ENCODE measurements at places on chromosomes 13 and 19.

DNA sequence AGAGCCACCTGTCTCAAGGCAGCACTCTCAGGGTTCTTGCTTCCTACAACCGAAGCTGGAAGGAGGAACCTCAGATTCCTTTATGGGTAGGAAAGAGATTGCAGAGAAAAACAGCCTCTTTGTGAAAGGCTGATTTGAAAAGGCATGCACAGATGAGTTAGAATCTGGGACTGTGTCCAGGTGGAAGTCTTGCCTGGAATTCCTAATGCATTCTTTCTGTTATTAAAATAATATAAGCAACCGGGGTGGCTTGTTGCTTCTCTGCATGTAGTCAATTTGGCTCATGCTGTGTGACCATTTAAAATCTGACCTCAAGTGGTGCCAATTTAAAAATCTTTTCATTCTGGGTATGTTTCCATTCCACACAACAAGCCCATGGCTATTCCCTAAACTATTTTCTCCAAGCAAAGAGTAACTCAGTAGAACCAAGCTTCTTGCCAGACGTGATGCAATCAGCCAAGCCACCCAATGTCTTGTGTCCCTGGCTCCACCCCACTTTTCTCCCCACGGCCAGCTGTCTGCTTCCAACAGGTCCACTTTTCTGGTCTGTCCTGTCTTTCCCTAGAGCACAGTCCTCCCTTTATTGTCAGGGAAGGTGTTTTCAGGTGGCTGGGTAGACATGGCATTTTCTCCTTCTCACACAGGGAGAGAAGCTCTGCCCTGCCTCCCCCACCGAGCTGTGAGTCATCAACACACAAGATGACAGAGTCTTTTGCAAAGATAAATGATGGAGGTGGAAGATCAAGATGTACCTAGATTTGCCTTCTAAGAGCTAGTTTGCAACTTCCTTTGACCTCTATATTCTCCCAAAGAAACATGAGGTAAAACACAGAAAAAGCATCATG lies 394.3 kb downstream of the FOXO1 start:
- peak; percentile 14 for DNase-seq

DNA sequence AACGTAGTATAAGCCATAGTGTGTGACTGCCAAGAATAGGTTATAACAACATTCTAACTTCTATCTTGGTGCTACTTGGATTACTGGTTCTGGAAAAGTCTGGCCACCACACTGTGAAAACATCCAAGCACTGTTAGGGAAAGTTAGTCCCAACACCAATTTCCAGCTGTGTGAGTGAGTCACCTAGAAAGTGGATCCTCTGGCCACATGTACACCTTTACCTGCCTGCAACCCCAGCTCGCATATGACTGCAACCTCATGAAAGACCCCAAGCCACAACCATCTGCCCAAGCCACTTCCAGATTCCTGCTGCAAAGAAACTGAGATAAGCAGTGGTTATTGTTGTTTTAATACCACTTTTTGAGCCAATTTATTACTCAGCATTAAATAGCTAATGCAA lies 404.5 kb downstream of the KCTD12 start:
- DNase-seq: no peak

DNA sequence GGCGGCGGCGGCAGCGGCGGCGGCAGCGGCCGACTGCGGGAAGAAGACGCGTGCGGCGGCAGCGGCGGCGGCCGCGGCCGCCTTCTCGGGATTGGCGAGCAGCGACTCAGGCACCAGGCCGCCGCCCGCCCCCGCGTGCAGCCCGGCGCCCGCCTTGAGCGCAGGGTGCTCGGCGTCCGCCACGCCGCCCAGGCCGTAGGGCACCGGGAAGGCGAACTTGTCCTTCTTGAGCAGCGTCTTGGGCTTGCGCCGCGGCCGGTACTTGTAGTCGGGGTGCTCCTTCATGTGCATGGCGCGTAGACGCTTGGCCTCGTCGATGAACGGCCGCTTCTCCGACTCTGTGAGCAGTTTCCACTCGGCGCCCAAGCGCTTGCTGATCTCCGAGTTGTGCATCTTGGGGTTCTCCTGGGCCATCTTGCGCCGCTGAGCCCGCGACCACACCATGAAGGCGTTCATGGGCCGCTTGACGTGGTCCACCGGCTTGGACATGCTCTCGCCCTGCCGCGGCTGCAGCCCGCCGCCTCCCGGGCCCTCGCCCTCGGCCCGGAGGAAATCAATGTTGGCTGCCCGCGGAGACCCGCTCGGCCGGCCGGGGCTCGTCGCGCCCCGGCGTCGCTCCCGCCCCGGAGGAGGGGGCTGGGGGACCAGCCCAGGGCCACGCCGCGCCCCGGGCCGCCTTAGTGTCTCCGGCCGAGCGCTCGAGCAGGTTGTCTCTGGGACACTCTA lies 621 bp downstream of the SOX21 start:
- peak; percentile 2 for DNase-seq

DNA sequence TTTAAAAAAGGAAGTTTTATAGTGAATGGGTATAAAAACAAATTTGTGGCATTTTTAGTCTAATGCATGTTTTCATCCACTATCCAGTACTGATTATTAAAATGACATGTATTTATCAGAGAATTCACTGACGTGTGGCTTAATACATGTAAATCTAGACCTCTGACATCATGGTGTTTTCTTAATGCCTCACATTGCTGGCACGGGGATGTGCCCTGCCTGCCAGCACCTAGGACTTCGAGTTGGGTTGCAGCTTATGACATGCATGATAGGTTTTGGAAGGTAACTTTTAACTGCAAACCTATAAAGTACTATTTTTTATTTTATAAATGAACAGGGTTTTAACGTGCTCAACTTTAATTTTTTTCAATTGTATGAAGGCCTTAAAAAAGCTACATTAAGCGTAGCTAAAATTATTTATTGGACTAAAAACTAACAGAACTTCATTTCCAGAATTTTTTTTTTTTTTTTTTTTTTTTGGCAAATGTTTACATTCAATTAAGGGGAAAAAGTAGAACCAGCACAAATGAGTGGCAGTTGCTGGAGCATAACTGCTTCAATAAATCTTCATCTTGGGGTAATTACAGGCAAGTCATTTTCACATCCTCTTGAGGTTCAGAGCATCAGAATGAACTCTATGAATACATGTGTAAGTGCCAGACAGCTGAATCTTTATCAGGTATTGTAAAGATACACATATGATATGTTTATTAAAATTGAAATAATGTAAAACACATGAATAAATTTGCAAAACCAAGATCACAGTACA lies 16.3 kb downstream of the METTL21C start:
- DNase-seq: no peak

DNA sequence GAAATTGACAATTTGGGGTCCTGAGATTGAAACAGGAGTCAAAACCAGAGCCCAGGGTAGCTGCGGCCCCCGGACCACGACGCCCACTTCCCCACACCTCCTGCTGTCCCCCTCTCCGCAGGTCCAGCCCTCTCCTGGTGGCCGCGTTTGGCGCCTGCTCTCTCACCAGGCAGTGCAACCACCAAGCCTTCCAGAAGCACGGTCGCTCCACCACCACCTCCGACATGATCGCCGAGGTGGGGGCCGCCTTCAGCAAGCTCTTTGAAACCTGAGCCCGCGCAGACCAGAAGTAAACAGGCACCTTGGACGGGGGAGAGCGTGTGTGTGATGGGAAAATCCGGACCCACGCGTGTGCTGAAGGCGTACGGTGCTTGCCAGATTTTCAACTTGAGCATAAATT lies 22.9 kb downstream of the NAXD start:
- DNase-seq: no peak

- DNase-seq: peak; percentile 55
These were observed 444.8 kb downstream of the FOXO1 start for GRCh38 chr13:40221460-40222201.

- no peak for DNase-seq
These were observed 474.7 kb downstream of the DIAPH3 start for GRCh38 chr13:59689057-59689456.

DNA sequence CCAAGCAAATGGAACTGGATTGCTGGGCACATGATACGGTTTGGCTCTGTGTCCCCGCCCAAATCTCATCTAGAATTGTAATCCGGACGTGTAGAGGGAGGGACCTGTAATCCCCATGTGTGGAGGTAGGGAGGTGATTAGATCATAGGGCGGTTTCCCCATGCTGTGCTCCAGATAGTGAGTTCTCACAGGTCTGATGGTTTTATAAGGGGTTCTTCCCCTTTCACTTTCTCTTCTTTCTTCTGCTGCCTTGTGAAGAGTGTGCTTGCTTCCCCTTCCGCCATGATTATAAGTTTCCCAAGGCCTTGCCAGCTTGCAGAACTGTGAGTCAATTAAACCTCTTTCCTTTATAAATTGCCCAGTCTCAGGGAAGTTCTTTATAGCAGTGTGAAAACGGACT lies 32.6 kb upstream of the MTIF3 start:
- no peak for DNase-seq

GRCh38 chr13:98976338-98976737 lies 1.5 kb downstream of the DOCK9 start:
- peak; percentile 27 for DNase-seq

- no peak for DNase-seq
These were observed 1095.4 kb upstream of the PCDH20 start for GRCh38 chr13:62510906-62511655.

DNA sequence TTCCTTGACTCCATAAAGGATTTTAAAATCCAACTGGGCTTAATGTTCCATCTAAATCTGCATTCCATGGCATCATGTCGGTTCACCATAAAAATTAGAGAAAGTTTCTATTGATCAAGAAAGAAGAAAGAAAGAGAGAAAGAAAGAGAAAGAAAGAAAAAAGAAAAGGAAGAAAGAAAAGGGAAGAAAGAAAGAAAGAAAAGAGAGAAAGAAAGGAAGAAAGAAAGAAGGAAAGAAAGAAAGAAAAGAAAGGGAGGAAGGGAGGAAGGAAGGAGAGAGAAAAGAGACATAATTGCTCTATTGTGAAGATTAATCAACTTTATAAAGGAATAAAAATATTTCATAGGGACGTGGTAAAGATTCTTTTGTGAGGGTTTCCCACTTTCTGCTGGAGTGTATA lies 329.2 kb downstream of the DLEU7 start:
- DNase-seq: no peak

DNA sequence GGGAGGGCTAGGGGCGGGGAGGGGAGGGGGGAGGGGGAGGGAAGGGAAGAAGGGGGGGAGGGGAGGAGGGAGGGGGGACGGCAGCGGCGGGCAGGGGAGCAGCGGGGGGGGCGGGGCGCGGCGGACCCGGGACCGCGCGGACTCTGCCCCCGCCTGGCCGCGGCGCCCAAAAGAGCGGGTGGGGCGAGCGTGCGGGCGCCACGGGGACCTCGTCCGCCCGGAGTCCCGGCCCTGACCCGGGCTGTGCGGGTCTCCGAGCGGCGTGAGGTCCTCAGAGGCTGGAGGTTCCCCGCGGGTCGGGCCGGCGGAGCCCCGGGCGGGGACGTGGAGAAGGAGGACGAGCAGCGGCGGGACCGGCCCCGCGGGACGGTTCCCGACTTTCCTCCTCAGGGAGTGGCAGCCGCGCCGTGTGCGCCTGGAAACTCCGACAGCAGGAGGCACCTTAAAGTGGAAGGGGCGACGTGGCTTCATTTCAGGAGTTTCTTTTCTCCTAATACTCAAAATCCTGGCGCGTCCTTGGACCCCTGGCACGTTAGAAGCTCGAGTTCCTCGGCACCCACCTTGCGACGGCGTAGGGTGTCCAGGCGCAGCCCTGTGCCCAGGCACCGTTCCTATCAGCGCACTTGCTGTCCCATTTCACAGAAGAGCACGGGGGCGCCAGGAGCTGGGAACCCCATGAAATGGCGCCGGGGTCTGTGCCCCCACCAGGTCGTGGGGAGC lies 518 bp upstream of the PLPP2 start:
- DNase-seq: no peak

- no peak for DNase-seq
These were observed 105.0 kb downstream of the MBNL2 start for GRCh38 chr13:97327086-97327485.

DNA sequence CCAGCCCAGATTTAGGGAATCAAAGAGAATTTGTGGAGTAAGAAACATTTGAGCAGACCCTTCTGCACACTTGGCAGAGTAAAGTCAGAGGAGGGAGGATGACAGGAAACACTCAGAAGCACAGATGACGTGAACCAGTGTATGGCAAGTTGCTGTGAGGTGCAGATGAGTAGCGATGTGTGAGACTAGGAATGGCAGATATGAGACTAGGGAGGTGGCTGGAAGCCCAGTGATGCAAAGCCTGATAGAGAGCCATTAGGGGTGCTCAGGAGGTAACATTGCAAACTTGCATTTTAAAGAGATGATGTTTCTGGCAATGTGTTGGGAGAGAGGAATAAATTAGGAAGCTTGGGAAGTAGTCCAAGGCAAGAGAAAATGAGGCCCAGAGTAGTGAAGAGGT lies 44.0 kb downstream of the PCDH17 start:
- no peak for DNase-seq

GRCh38 chr19:46661020-46661731 lies at the start of gene DACT3:
DACT3 (minus strand) TSS chr19:46661182; CDS start chr19:46661064, 118 bp downstream.
- DNase-seq: peak; percentile 100

GRCh38 chr19:33408116-33408515 lies 34.6 kb downstream of the CEBPG start:
- DNase-seq: no peak

GRCh38 chr13:46580362-46580839 lies 27.4 kb downstream of the LRCH1 start:
- DNase-seq: no peak

Measured in HCEC 1CT (cell line).